NCI-H460 (cell line): ENCODE measurements at places on chromosomes 7 and 10. TPM values are rescaled to one million over a fixed set of nuclear protein-coding genes. Genes with fewer than 3 reads are reported as not detected.

Gene ITGB8
- 15.6 and 18.5 TPM in 2 replicates for total RNA-seq

Gene ZNF425
- total RNA-seq, result 0.26 and 0.87 TPM in 2 replicates

Gene SEPTIN7
- 189 and 233 TPM in 2 replicates for total RNA-seq

Gene ZNF117
- 1.8 and 1.9 TPM in 2 replicates for total RNA-seq

Gene PNLIPRP1
- not detected in 2 replicates for total RNA-seq

- no peak for DNase-seq
These were observed 127.4 kb downstream of the TACC2 start for GRCh38 chr10:122116331-122116730.

DNA sequence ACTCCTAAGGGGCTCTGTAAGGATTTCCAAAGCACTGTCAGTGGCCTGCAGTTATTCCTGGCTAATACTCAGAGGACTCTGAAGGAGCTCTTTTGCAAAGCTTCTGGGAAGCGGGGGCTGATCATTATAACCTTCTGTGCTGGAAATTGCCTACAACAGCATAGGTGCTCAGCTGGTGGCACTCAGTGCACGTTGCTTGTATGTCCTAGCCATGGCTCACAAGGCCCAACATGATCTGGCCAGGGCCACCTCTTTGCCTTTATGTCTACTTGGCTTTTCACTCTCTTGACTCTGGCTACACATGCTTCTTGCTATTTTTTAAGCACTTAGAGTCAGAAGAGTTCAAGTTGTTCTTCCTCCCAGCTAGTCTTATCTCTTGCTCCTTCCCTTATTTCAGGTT is 17.5 kb downstream of the LAMB4 start:
- DNase-seq, result no peak

- no peak for DNase-seq
These were observed 120.0 kb downstream of the ARHGAP22 start for GRCh38 chr10:48484911-48485310.

DNA sequence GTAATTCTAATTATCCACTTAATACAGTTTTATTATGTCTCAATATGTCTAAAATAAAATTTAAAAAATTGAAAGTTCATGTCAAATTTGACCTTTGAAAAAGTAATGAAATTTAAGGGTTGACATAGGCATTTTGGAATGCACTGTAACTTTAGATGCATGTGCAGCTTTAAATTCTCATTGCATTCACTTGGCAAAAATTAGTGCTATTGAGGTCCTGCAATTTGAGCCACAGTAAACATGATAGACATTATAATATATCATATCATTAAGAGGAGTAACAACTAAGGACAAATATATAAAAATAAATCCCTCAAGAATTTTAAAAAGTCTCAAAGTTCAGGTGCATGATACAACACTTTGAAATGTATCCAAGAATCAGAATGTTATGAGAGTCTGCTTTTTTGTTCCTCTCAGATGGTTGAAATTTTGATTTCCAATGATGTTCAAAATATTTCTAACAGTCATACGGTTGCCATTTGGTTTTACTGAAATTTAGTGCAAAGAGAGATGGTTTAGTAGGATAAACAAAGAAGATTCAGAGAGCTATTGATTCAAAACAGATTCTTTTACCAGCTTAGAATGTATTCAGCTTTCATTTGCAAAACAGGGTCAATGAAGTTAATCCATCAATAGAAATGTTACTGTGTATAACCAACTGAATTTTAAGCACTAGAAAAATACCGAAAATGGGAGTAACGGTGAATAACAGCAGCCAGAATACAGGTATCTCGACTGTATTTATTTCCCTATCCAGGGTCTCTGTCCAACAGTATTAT is 71.8 kb downstream of the SEMA3A start:
- DNase-seq, result no peak

GRCh38 chr10:15113766-15114165 is 16.6 kb downstream of the RPP38 start:
- DNase-seq, result no peak

GRCh38 chr10:127157089-127157488 is 39.3 kb downstream of the INSYN2A start:
- no peak for DNase-seq
